Activated T-helper 1 cell treated with anti-CD3 and anti-CD28 coated beads, Interleukin-2, amount 50 U/mL, for 16 hours (primary cell): ENCODE measurements at places on chromosomes 1 and 21.

- DNase-seq, result no peak
Measured at GRCh38 chr1:8205771-8206170, 112.1 kb upstream of the SLC45A1 start.

- no peak for DNase-seq
Measured at GRCh38 chr1:236861560-236862218, 66.6 kb downstream of the MTR start.

DNA sequence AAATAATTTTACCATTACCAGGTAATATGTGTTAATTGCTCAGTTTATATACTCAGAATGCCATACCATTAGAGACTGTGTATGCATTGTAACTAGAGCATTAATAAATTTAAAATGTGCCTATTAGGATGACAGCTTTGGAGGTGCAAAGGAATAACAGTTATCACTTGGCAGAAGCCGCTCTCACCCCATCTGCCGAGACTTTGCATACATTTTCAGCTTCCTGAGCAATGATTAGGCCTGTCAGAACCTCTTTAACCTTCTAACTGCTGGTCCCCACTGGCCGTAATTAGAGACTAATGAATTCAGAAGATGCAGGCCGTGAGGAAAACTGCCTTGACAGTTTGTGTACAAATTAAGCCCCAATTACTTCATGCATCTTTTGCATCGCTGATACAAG, 158.0 kb upstream of the PROX1 start:
- DNase-seq, result no peak

- DNase-seq, result no peak
Measured at GRCh38 chr1:8409106-8409505, 91.2 kb downstream of the SLC45A1 start.

DNA sequence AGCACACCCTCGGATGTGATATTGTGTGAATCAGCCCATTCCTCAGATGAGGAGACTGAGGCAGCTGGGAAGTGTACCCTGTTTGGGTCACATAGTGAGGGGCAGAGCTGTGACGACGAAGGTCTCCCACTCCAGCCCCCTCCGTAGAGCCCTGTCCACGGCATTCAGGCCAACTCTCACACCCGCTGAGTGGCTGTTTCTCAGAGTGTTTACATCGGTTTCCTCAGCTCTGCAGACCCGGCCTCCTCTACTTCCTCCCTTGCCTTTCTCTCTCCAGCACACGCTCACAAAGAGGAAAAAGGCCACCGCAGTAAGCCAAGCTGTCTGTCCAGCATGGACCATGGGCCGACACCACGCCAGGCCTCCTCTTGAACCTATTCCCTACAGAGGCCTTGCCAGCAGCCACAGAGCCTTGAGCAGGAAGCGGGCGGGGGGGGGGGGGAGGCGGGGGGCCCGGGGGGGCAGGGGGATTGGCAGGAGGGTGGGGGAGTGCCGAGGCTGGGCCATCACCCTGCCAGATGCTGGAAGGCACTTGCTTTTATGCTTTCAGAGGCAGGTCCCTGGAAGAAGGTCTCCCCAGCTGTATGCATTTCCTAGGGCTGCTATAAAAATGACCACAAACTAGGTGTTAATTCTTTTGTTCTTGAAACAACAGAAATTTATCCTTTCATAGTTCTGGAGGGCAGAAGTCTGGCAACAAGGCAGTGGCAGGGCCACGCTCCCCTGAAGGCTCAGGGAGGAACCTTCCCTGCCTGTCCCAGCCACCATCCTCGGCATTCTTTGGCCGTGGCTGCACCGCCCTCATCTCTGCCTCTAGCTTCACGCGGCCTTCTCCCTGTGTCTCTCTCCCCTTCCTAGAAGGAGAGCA, 178.4 kb downstream of the PSMG1 start:
- no peak for DNase-seq

GRCh38 chr1:209411491-209411929, 172.0 kb upstream of the CAMK1G start:
- DNase-seq, result no peak

GRCh38 chr1:36387141-36387949, 1.6 kb upstream of the STK40 start:
- no peak for DNase-seq
